ENCODE measurements at places on chromosomes 12 and 14.

DNA sequence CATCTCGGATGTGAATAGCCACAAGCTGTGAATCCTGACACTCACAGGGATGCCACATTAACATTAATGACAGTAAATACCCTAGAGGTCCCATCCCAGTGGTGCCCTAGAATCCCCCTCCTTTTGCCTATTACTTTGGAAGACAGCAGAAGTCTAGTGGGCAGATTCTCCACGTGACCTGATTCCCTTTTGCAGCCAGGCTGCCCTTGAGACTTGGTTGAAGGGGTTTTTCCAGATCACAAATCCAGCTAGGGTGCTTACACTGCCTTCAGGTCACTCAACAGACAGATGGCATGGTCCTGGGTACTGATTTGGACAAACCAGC is 8.7 kb downstream of the HDAC7 start:
- DNase-seq: no peak
- no peaks in the 10 kb centered on the region for H3K27me3 ChIP-seq
- H3K4me3 ChIP-seq: peak overlapping the region; percentile 98

DNA sequence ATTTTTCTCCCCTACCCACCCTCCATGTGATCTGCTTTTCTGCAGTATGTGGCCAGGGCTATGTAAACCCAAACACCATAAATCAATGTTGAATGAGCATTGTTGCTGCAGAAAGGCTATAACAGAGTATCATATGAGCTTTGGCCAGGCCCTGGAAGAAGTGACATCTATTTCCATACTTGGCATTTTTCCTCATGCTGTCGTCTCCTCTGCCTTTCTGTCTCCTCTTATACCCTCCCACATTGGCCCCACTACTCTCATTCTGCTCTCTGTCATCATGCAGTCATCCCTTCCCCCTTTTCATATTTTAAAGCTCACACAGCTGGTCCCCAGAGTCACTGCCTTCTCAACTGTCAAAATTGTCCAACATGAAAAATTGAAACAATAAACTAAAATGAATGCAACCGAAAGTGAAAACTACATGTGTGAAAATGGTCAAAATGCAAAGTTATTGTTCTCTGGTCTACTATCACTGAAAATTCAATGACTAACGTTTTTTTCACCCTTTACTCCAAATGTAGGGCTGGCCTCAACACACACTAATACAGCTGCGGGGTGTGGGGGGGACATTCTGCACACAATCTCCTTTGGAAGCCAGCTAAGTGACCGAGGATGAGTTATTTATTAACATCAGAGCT is 290.7 kb upstream of the TMPO start:
- peaks cover 13% of the 10 kb centered on the region for H3K27me3 ChIP-seq
- no peak for DNase-seq
- no peaks in the 10 kb centered on the region for H3K36me3 ChIP-seq
- no peaks in the 10 kb centered on the region for H3K4me1 ChIP-seq

GRCh38 chr12:71685312-71685906 is 473 bp upstream of the TMEM19 start:
- H3K27me3 ChIP-seq: no peaks in the 10 kb centered on the region
- peak overlapping the region; percentile 88 for H3K27ac ChIP-seq
- peak overlapping the region; percentile 87 for H3K4me3 ChIP-seq
- no peaks in the 10 kb centered on the region for H3K36me3 ChIP-seq
- DNase-seq: no peak

DNA sequence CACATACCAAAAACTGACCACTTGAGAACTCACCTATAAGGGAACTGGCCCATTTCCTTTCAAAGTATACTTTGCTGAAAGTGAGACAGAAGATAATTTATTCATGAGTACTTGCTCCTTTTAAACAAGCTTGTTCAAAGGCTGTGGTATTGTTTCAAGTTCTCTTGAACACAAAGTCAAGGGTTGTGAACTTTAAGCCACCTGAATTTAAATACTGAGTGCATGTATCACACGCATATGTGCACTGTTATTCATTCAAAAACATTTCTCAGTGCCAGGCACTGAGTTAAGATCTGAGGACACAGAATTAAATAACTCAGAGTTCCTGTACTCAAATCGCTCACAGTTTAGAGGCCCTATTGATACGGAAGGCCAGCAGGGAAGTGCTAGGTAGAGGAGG is 19.1 kb upstream of the LDHB start:
- no peaks in the 10 kb centered on the region for H3K36me3 ChIP-seq
- H3K4me3 ChIP-seq: peak overlapping the region; percentile 26
- H3K27me3 ChIP-seq: no peaks in the 10 kb centered on the region

GRCh38 chr14:90381011-90381786 is 15.6 kb upstream of the CALM1 start:
- no peaks in the 10 kb centered on the region for H3K36me3 ChIP-seq
- no peak for DNase-seq
- no peaks in the 10 kb centered on the region for H3K27me3 ChIP-seq

GRCh38 chr14:93734086-93734822 is 54.0 kb downstream of the PRIMA1 start:
- no peaks in the 10 kb centered on the region for H3K36me3 ChIP-seq
- peaks cover 8% of the 10 kb centered on the region for H3K27me3 ChIP-seq
- H3K4me3 ChIP-seq: no peak overlapping the region
- DNase-seq: no peak
- H3K4me1 ChIP-seq: no peaks in the 10 kb centered on the region

GRCh38 chr12:103809154-103809553 is 31.9 kb downstream of the NT5DC3 start:
- H3K36me3 ChIP-seq: peaks cover 22% of the 10 kb centered on the region
- DNase-seq: no peak
- H3K4me1 ChIP-seq: no peaks in the 10 kb centered on the region
- H3K4me3 ChIP-seq: no peak overlapping the region
- no peak overlapping the region for H3K27ac ChIP-seq

- peaks cover 10% of the 10 kb centered on the region for H3K4me1 ChIP-seq
- no peak overlapping the region for H3K27ac ChIP-seq
- DNase-seq: no peak
- H3K4me3 ChIP-seq: no peak overlapping the region
- H3K27me3 ChIP-seq: peaks cover 38% of the 10 kb centered on the region
These were observed 6.8 kb downstream of the PLEKHG3 start for GRCh38 chr14:64711039-64711438.

DNA sequence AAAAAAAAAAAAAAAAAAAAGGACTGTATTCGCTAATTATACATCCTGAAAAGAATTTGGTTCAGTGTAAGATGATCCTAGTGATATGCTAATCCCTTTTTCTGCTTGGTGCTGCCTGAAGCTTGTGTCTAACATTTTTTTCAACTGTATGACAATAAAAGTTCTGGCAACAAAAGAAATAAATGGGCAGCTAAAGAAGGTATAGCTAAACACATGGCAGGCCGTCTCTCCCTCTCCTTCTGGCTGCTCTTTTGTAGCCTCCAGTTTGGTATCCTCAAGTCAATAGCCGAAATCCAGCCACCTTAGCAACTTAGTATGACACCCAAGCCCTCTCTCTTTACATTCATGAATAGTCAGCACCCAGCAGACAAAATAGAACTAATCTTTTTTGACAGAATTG is 198.3 kb upstream of the OTX2 start:
- H3K27me3 ChIP-seq: peaks cover 48% of the 10 kb centered on the region
- no peak overlapping the region for H3K4me3 ChIP-seq
- peaks cover 2% of the 10 kb centered on the region for H3K4me1 ChIP-seq
- no peak overlapping the region for H3K27ac ChIP-seq
- no peaks in the 10 kb centered on the region for H3K36me3 ChIP-seq
- DNase-seq: no peak

DNA sequence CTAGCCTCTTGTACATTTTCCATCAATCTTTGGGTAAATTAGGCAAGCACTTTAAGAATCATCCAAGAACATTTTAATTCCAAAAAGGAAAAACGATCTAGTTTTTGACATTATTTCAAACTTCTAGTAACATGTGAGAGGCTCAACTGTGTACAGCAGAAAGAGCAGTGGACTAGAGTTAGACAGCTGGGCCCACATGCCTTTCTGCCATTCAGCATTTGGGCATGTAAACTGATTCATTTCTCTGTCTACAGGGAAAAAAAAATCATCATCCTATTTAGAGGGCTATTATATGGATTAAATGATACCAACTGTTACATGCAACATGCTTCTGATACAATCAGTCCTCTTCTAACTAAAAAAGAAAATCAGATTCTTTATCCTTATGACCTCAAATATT is 17.7 kb downstream of the ATP2B1 start:
- no peak overlapping the region for H3K4me3 ChIP-seq
- no peaks in the 10 kb centered on the region for H3K27me3 ChIP-seq
- peaks cover 47% of the 10 kb centered on the region for H3K4me1 ChIP-seq

All from activated naive CD8-positive, alpha-beta T cell treated with anti-CD3 and anti-CD28 coated beads for 36 hours (primary cell).